Stimulated activated CD4-positive, alpha-beta T cell treated with anti-CD3 and anti-CD28 coated beads, Interleukin-4, amount 100 ng/mL, for 1 hour (primary cell): ENCODE measurements at places on chromosomes 3 and 15.

DNA sequence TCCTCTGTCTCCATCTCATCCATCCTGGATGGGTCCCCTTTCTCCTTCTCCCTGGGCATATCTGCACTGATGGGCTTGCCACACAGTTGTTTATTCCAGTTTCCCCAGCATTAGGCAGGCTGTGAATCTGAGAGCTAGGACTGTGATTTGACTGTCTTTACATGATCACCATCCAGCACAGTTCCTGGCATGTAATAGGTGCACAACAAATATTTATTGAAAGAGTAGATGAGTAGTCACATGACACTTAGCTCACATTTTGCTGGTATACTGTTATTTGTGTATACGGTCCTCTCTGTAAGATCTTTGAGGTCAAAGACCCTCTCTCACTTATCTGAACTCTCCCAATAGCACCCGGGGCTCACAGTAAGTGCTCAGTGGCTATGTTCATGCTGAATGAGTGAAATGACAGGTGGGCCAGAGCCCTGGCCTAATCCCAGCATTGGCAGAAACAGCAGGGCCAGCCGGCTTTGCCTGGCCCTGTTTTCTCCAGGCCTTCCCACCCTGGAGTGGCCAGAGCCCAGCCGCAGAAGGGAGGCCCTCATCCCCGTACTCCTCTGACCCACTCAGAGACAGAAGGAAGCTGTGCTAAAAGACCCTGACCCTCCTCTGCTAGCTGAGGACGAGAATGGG, 16.2 kb upstream of the BAHD1 start:
- no peak for DNase-seq

- no peak for DNase-seq
Measured at GRCh38 chr3:190619761-190620160, 105.9 kb downstream of the IL1RAP start.

GRCh38 chr15:85421116-85421925, 40.9 kb downstream of the AKAP13 start:
- DNase-seq: no peak

DNA sequence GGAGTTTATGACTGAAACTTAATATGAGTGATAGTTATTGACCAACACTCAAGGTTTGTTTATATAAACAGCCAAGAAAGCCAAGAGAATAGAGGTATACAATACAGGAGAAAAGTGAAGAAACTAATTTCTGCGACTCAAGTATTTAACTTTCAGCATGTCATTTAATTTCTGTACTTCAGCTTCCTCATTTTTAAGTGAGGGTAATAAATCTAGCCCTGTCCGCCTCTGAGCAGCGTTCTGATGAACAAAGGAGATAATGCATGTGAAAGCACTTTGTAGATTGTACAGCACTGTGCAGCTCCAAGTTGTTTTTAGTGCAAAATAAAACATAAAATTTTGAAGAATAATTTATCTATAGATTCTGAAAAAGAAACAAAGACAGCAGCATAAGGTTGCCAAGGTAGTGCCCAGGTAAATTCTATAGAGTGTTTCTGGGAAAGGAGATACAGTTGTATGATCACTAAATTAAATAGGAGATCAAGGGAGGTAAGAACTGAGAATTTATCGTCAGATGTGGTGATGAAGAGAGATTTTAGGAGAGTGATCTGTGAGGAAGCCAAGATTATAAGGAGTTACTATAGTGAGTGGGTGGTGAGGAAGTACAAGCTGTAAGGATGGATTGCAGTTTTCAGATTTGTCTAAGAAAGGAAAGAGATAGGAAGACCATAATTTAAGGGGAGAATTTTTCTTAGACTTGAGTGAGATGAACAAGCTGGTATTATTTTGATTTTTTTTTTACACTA, 71.3 kb downstream of the RASA2 start:
- no peak for DNase-seq

DNA sequence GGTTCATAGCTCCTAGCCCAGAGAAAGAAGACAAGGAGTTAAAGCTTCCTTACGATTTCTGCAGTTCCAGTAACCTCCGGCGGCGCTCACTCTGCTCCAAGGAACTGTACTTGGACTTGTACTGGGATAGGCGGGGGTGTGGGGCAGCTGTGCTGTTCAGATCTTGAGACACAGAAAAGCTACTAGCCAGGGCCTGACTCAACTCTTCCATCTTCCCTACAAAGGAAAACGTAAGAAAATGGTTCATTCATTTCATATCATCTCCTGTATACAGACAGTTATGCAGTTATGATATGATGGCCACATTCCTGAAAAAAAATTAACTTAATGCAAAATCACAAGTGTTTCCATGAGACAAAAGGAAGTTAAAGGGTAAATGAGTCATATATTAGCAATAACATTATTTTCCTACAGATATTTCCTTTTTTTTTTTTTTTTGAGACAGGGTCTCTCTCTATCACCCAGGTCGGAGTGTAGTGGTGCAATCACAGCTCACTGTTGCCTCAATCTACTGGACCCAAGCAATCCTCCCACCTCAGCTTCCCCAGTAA, 4.6 kb downstream of the SNUPN start:
- DNase-seq: no peak

- no peak for DNase-seq
Measured at GRCh38 chr3:14822670-14823390, 4.1 kb downstream of the FGD5 start.

DNA sequence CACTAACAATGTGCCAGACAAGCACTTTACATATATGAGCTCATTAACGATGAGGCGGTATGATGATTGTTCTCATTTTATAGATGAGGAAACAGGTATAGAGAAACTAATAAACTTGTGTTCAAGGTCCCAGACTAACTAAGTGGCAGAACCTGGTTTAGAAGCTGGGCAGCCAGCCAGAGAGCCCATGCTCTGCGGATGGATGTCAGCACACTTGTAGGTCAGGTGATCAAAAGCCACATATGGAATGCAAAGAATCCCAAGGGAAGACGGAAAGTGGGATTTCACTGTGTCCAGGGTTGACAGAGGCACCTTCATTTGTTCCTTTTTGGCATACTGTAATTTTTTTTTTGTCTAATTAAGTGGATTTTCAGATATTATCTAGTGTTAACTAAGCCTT, 103.7 kb downstream of the EFL1 start:
- DNase-seq: no peak

GRCh38 chr15:58467121-58467721, 35.4 kb downstream of the LIPC start:
- no peak for DNase-seq

- DNase-seq: peak; percentile 50
Measured at GRCh38 chr3:153138276-153139210, 23.5 kb upstream of the RAP2B start.

- DNase-seq: no peak
Measured at GRCh38 chr3:146313746-146314111, 62.8 kb upstream of the PLSCR4 start.

- no peak for DNase-seq
Measured at GRCh38 chr3:140823106-140823505, 118.5 kb upstream of the SLC25A36 start.

DNA sequence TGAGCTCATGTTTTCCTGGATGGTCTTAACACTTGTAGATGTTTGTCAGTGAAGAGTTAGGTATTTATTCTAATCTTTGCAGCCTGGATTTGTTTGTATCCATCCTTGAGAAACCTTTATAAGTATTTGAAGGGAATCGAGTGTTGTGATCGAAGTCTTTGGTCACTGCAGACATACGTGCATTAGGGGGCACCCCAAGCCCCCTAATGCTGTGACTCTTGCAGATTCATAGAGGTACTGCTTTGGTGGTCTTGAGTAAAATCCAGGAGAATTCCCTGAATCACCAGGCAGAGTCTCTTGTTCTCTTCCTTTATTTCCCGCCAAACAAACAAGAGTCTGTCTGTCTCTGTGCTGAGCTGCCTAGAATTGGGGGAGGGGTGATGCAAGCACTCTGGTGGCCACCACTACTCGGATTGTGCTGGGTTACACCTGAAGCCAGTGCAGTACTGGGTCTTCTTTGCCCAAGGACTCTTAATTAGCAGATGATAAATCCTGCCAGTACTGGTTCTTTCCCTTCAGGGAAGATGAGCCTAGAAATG, 170.5 kb upstream of the POU1F1 start:
- no peak for DNase-seq

DNA sequence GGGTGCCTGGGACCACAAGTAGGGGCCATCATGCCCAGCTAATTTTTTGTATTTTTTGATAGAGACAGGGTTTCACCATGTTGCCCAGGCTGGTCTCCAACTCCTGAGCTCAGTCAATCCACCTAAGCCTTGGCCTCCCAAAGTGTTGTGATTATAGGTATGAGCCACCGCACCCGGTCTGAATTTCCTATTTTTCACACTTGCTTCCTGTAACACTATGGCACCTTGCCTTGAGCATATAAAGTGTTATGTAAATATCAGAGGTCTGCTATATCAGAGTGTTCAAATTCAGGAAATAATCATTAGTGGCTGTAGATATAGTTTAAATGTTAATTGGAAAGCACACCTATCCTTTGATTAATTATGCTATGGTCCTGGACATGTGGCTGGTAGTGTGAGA, 165.2 kb downstream of the KCNAB1 start:
- DNase-seq: no peak

DNA sequence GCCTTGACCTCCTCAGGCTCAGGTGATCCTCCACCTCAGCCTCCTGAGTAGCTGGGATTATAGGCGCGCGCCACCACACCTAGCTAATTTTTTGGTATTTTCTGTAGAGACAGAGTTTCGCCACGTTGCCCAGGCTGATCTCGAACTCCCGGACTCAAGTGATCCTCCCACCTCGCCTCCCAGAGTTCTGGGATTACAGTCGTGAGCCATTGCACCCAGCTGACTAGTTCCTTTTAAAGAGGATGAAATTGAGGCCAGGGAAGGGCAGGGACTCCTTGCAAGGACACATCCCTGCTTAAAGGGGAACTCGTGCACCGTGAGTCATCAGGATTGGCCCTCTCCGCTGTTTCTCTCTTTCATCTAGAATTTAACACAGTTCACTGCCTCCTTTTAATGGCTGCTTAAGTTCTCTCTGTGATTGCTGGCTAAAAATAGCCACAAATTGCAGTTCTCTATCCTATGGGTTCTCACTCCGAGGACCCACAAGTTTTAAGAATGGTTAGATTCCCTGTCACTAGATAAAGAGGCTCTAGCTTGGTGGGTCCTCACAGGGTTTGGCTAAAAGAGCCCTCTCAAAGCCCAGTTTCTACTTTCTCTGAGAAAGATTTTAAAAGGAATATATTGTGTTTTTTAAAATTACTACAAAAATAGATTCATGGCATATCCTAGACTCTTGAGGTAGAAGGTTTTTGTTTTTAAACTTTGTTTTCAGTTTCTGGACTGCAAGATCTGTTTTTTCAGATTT, 1.4 kb downstream of the CRTAP start:
- no peak for DNase-seq

DNA sequence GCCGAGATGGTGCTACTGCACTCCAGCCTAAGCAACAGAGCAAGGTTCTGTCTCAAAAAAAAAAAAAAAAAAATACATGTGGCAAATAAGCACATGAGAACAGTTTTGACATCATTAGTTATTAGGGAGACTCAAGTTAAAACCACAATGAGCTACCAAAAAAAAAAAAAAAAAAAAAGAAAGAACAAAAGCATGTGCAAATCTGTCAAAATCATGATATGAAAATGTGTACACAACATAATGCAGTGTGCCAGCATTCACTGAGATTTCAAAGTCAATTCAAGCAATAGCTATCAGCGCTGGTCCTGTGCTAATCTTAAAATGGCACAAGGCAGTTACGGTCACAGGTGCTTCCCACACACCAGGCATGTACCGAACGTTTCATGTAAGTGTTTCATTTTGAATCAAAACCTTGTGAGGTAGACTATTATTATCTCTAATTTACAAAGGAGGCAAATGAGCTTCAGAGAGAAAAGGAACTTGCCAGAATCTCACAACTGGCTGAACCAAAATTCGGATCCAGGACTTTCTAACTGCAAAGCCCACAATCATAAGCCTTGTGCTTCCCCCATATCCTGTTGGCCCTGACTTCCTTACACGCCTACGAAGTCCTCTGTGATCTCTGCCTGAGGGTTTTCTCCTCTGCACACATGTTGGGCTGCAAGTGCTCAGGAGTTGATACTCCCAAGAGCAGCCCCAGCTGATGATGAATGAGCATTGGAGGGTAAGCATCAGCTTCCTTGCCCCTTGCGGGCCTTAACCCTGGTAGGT, 200.1 kb upstream of the PROK2 start:
- no peak for DNase-seq
